ENCODE measurements at places on chromosomes 5 and 9. TPM values are rescaled to one million over a fixed set of nuclear protein-coding genes. Genes with fewer than 3 reads are reported as not detected.

- DNase-seq: no peak
Measured at GRCh38 chr5:160348080-160348479, 22.3 kb downstream of the C1QTNF2 start.

GRCh38 chr9:4334410-4334813, 34.5 kb upstream of the GLIS3 start:
- DNase-seq: peak; percentile 41

DNA sequence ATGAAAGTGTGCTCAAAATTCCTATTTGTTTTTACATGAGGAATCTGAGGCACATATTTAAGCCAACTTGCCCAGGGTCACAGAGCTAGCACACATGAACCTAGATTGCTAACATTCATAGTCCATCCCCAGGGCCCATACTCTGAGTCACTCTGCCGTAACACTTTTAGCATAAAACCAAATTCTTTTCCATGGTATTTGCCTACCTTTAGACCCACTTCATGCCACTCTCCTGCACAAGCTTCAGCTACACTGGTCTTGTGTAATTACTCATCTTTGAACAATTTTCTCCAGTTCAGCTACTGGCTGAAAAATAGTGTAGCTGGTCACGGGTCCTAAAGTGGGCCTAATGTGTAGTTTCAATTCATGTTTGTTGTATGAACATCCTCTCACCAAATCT, 200.7 kb downstream of the SLC12A2 start:
- DNase-seq: no peak

DNA sequence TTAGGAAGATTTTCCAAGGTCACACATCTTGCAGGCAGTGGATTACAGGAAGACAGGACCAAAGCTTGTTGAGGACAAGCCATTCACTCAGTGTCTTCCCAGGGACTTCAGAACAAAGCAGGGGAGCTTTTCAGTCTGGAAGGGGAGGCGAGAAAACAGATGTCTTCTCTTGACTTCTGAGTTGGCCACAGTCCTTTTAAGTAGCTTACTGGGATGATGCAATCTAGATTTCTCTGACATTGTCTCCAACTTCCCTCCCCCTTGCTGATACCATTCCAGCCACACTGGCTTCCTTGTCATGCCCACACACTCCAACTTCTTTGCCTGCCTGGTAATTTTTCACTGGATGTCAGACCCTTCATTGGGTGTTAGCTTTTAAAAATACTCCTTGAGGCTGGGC, 174.2 kb upstream of the TBC1D2 start:
- no peak for DNase-seq

DNA sequence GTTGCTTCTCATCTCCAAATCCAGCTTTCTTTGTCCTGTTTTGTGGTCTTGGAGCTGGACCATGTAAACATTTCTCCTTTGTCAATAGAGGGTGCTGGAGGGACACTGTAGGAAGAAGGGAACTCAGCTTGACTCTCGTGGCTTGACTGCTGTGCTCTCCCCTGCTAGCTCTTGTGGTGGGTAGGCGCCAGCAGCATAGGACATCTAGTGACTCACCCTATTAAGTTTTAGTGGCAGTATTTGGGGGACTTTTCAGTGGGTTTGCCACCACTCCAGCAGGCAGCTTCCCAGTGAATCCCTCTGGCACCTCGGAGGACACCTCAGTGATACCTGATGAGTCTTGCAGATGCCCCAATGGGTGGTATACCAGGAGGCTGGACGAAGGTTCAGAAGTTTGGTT, 97.8 kb downstream of the TSSK1B start:
- peak; percentile 54 for DNase-seq

- DNase-seq: no peak
Measured at GRCh38 chr5:5330728-5331452, 91.6 kb upstream of the ICE1 start.

DNA sequence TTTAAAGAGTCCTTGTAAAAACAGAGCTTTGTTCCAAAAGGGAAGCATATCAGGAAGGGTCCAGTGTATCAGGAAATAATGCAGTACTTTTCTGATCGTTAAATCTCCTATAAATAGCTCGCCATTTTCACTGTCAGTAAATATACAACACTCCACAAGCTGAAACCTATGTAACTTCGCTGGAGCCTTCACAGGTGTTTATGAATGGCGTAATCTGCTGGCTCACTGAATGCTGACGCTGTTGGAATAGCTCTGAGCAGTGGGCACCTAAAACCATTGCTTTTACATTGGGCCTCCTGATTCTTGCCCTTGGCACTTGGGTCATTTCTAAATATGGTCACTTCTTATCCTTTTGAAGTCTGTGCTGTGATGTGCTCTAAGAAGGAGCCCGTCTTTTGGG, 4.3 kb downstream of the SHC3 start:
- DNase-seq: no peak

GRCh38 chr9:87562530-87563170, 65.0 kb downstream of the DAPK1 start:
- no peak for DNase-seq

GRCh38 chr5:124876566-124876965, 130.1 kb upstream of the ZNF608 start:
- DNase-seq: no peak

GRCh38 chr9:38370176-38370575, 22.3 kb upstream of the ALDH1B1 start:
- DNase-seq: no peak

DNA sequence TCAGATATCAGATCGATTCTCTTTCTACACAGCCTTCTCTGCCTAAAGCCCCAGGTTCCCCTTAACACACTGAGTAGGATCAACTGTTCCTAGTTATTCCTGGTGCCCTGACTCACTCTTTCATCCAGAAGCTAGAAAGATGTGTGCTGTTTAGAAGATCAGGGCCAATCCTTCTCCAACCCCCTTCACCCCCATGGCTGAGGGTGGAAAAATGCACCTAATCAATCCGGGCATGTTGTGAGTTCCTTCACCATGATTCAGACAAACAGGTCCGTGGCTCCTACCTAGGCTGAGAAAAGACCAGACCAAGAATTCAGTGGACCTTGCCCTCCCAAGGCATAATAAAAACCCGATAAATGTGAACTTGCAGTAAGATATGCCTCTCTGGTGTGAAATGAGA, 85.4 kb upstream of the EQTN start:
- no peak for DNase-seq

DNA sequence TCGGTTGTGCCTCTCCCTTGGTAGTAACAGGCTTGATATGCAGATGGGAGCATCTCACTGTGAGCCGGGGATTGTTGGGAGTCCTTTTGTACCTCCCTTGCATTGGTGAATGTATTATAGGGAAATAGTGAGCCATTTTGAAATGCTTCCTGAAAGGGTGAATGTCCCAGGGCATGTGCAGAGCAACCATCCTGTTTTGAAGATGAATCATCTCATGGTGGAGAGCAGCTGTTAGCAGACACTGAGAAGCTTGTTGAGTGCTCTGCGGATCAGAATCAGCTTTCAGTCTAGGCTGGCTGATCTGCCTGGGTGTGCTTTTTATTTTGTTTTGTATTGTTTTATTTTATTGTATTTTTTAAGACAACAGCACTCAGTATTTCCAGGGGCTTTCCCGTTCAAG, 29.7 kb downstream of the SLC36A1 start:
- DNase-seq: no peak

DNA sequence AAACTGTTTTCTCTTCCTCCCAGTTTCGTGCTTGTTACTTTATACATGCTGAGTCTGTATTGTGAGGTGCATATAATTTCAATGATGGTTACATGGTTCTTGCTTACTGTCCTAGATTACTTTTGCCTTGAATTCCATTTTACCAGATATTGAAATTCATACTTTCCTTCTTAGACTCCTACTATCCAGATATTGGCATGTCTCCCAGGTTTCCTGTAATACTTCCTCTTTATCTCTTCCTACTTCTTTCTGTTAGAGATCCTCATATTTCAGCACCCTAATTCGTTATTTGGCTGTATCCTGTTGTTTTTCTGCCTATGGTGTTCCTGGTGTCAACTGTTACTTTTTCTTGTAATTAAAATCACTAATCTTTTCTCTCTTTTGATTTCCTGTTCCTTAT, 522.1 kb downstream of the CCDC171 start:
- DNase-seq: no peak

DNA sequence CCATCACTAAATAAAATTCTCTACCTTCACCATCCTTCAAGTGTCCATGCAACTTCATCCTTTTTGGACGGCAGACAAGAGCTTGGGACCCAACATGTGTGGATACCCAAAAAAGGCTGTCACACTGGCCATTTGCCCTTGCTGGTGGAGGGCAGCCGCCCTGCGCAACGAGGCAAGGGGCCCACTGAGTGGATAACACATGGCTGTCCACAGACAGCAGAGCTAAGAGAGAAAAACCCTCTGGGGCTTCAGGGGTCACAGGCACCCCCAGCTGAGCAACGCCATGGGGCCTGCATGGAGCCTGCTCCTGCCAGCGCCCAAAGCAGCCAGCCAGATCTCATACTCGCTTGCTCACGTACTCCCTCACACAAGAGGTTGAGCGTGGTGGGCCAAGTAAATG, 205.9 kb upstream of the NREP start:
- DNase-seq: no peak

SIT1 gene
- polyA plus RNA-seq: 0.32 TPM

S100Z gene
- polyA plus RNA-seq: 0.32 TPM

KCNIP1 gene
- polyA plus RNA-seq: 10.8 TPM

FREM1 gene
- polyA plus RNA-seq: 206 TPM

ANKRD34B gene
- polyA plus RNA-seq: 0.32 TPM
